ENCODE measurements at places on chromosomes 1 and 21.

DNA sequence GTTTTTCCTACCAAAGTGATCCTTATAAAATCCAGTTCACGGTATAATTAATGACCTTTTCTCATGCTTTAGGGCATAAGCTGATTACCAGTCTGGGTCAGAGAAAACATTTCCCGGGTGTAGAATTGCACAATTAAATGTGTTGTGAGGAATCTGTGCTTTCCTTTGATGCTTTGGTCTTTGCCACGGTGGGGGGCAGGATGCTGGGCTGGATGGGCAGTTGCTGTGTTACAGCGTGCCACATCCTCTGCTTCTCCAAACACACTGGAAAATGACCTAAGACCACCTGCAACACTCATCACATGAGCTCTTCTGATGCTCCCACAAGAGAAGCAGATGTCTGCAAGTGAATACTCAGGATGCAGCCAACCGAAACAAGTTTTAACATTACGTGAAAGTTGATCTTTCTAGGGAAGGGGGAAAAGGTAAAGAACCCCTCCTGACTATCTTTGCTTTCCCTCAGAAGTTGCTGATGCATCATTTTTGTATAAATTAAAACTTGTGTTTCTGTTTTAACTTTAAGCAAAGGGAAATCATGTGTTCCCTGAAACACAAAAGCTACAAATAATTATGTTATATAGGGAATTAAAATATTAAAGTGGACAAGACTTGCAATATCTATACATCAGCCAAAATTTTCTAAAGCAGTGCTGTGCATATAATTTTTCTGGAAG lies 515.3 kb upstream of the NR5A2 start:
- no peak for DNase-seq

- DNase-seq = no peak
Observed at GRCh38 chr1:229397762-229398161, 36.1 kb downstream of the ACTA1 start.

DNA sequence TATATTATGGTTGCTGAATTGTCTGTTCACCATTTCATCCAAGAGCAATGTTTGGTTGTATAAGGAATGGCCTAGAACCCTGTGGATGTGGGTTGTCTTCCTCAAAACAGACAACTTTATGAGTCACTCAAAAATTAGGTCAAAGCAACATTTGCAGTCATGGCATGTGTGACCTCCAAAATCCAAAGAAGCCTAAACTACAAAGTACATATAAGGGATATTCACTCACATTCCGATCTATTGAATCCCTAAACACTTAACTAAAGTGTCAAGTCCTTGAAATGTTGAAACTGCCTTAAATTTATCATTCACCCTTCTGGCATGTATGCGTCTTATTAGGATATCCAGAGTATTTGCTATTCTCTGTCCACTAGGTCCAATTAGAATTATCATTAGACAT lies 491.5 kb downstream of the NUF2 start:
- no peak for DNase-seq

- peak; percentile 42 for DNase-seq
Observed at GRCh38 chr1:66446261-66447001, 87.5 kb upstream of the SGIP1 start.

GRCh38 chr1:226884116-226884625 lies 13.8 kb downstream of the PSEN2 start:
- DNase-seq = no peak
